ENCODE measurements at places on chromosomes 7 and 10.

DNA sequence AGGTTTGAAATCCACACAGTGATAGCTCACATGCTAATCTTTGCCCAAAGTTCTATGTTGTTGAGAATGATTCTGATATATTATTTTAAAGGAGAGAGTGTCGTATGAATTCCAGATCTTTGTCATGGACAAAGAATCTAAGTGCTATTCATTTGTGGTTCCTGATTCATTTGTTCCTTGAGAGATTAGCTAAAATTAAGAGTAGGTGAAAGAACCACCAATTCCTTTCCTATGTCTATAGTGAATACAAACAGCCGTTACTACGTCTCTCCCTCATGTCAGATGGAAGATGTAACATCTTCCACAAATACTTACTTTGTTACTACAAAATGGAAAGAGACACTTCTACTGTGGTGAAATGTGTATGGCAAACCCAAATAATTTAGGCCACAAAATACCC lies 3.3 kb upstream of the PLXDC2 start:
- DNase-seq = no peak

- peak; percentile 29 for DNase-seq
Measured at GRCh38 chr7:93047514-93048099, 70.2 kb downstream of the SAMD9 start.

DNA sequence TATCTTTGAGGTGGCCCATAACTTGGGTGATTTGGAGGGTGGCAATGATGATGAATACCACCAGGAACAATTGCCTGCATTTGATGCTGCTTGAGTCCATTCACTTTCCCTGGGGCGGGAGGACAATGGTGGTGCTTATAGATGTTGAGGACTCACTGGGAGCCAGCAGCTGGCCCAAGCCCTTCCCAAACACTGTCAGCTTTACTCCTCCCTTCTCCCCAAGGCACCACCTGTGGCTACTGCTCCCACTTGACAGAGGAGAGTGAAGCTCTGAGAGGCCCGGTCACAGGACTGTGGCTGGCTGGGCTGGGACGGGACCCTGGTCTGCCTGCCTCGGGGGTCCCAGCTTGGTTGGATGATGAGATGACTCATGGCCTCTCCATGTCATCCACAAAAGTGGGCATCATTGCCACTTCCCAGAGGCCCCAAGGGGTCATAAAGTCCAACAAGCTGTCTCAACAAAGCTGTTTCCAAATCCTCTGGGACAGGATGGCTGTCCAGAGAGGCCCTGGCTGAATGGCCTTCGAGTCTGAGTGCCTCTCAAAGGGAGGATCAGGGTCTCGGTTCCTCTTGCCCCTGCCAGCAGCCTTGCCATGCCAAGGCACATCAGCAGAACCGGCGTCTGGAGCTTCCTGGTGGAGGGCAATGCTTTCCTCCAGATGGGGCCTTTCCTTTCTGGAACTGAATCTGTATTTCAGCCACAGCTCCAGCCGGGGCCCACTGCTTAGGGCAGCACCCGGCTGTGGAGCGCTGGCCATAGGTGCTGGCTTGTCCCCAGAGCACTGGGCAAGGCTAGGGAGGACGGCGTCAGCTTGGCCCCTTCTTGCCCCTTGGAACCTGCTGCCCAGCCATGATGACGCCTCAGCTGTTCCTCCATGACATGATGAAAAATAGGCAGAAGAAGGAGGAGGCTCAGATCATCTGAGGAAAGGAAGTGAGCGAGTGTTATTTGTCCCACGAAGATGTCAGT lies 47.0 kb upstream of the PLEKHA1 start:
- DNase-seq = peak; percentile 25

DNA sequence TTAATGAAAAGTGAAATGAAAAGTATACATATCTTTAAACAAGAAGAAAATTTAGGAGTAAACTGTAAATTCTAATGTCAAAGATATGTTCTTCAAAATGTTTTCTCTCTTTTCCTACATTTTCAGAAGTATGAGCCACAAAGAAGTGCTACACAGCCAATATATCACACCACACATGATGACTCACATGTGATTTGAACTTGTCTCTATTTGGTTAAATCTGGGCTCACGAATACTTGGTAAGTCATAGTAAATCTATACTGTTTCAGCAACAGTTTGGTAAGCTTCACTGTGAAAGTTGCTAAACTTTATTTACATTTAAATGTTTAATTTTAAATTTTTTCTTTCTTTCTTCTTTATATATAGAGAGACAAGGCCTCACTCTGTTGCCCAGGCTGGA lies 380.6 kb upstream of the IGFBP3 start:
- DNase-seq = no peak

- no peak for DNase-seq
Measured at GRCh38 chr7:74606101-74606908, 51.2 kb upstream of the GTF2I start.

- DNase-seq = peak; percentile 61
Measured at GRCh38 chr10:77386838-77387237, 250.8 kb downstream of the KCNMA1 start.

- DNase-seq = no peak
Measured at GRCh38 chr7:50450590-50451032, 461 bp upstream of the FIGNL1 start.

- DNase-seq = no peak
Measured at GRCh38 chr7:113071465-113071864, 15.2 kb downstream of the GPR85 start.

- no peak for DNase-seq
Measured at GRCh38 chr7:86094166-86094669, 549.5 kb upstream of the GRM3 start.

DNA sequence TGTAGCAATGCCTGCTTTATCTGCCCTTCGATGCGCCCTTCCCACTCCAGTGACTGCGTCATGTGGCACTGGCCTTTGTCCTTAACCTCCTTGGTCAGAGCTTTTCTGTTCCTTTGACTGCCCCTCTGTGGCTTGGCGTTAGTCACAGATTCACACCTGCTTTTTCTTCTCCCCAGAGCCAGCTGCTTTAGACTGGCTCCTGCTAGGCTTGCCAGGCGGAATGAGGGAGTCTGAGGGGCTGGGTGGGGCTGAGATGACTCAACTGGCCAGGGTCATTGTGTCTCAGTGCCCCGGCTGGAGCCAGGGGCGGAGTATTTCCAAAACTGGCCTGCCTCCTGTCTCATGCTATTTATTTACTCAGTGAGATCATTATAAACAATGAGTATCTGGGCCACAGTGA lies 194.1 kb downstream of the EMX2 start:
- DNase-seq = peak; percentile 87

DNA sequence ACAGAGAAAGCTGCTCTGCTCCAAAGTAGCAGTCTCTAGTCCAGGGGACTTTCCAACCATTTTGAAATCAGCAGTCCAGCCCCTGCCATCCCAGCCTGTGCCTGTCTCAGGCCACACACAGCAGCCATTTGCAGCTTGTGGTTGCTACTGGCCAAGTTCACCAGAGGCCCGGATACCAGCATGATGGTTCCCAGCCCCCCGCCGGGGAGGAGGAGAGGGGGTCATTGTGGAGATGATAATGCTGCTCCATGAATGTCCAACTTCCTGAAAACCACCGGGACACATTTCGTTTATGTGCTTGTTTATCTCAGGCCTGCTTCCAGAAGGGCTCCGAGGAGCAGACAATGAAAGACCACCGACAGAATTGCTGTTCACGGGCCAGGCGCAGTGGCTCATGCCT lies 160.0 kb downstream of the UBE2H start:
- no peak for DNase-seq

DNA sequence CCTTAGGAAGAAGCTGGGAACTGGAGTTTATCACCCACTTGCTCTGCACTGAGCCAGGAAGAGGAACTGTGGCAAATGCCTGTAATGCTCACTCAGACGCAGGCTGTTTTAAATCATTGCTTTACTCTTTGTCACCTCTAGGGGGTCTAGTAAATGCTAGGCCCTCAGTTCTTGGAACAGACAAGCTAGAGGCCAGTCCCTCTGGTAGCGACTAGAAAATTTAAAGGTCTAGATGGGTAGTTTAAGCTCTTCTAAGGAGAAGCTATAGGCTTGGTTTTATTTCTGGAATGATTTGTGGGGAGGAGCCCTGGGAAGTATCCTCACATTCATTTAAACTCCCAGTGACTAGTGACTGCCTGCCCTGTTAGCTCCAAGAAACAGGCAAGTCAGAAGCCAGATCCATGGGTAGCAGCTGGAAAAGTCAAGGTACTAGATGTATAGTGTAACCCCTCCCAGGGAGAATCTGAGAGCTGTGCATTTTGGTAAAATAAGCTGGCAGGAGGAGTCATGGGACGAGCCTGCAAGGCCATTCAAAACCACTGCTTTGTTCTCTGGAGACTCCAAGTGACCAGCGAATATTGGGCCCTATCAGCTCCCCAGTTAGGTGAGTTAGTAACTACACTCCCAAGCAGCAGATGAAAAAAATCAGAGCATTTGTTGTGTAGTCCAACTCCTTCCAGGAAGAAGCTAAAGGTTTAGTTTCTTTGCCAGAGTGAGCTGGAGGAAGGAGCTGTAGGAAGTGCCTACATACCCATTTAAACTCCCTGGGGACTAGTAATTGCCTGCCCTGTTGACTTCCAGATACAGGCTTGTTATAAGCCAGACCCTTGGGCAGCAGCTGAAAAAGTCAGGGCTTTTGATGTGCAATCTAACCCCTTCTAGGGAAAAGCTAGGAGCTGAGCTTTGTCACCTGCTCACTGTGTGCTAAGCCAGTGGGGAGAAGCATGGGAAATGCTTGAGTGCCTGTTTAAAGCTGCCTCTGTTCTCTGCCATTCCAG lies 68.9 kb downstream of the DYNC1I1 start:
- DNase-seq = no peak

DNA sequence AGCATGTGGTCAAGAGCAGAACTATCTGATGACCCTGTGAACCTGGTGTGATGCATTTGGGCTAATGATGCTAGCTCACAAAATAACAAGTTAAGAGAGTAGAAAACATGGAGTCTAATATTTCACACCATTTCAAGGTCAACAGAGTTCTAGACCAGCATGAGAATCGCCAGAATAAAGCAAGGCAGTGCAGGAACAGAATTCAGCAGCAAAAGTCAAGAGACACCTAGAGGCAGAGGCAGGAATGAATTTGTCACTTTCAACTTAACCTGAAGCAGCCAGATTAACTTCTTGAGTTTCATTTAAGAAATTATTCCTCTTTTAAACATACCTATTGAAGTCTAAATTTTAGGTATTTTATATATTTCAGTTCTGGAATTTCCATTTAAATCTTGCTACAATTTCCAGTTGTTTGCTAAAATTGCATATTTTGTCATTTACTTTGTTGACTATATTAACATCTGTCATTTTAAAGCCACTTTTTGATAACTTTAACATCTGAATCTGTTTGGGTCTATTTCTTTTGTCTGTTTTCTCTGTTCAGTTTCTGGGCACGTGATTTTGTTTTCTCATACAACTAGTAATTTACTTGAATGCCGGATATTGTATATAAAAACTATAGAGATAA lies 44.2 kb upstream of the PRSS58 start:
- no peak for DNase-seq

GRCh38 chr10:81036257-81036656 lies 498.6 kb downstream of the SH2D4B start:
- DNase-seq = no peak

Data from SJSA1 (cell line).